PC-9 (cell line): ENCODE measurements at places on chromosomes 5 and 9. TPM values are rescaled to one million over a fixed set of nuclear protein-coding genes. Genes with fewer than 3 reads are reported as not detected.

DNA sequence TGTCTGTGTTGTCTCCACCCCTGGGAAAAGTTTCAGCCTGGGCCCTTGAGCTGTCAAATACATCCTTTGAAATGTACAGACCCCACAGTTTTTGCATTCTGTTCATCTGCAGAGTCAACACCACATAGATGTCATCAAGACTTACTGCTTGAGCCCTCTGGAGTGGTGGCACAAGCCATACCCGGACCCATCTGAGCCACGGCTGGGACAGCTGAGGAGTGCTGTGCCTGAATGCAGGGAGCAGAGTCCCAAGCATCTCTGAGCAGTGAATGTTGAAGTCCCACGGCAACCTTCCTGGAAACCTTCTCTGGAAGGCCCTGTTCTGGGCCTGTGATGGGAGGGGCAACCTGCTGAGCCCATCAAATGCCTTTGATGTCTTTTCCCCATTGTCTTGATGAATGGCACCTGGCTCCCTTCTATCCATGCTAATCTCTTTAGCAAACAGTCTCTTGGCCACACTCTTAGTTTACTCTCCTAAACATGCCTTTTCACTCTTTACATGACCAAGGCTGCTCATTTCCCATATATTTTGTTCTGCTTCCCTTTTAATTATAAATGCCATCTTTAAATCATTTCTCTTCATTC lies 92.5 kb downstream of the ATPSCKMT start:
- no peak for DNase-seq
- no peak overlapping the region for H3K4me3 ChIP-seq
- no peak overlapping the region for H3K27ac ChIP-seq
- H3K36me3 ChIP-seq = no peaks in the 10 kb centered on the region

- no peaks in the 10 kb centered on the region; the same call in 1 of the 2 replicates for H3K27me3 ChIP-seq
- no peak overlapping the region for H3K27ac ChIP-seq
- H3K4me1 ChIP-seq = no peaks in the 10 kb centered on the region
- DNase-seq = no peak
- no peak overlapping the region for H3K4me3 ChIP-seq
Measured at GRCh38 chr9:118577121-118577520, 792.1 kb downstream of the BRINP1 start.

DNA sequence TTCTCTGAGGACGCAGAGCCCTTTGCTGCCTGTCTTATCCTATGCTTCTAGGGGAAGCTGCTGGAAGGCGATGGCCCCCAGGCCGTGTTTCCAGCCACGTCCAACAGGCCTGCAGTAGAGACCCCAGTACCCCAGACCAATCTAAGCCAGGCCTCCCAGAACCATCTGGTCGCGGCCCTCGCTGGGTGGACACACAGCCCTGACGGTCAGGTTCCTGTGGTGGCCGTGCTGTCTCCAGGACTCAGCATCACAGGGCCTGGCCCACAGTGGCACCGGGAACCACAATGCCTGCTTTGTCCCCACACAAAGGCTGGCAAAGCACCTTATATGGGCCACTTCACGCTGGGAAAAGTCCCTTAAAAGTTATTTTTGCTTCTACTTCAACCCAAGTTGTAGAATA lies 44.5 kb downstream of the SEMA4D start:
- no peaks in the 10 kb centered on the region for H3K4me1 ChIP-seq
- no peaks in the 10 kb centered on the region for H3K27me3 ChIP-seq
- H3K27ac ChIP-seq = no peak overlapping the region

GRCh38 chr5:126460459-126460858 lies 37.2 kb downstream of the GRAMD2B start:
- no peaks in the 10 kb centered on the region for H3K27me3 ChIP-seq
- no peaks in the 10 kb centered on the region for H3K4me1 ChIP-seq
- 0 out of 2 replicates have a peak, but pooled peaks cover 2% of the 10 kb centered on the region for H3K36me3 ChIP-seq
- H3K27ac ChIP-seq = no peak overlapping the region
- no peak for DNase-seq
- no peak overlapping the region for H3K4me3 ChIP-seq

DNA sequence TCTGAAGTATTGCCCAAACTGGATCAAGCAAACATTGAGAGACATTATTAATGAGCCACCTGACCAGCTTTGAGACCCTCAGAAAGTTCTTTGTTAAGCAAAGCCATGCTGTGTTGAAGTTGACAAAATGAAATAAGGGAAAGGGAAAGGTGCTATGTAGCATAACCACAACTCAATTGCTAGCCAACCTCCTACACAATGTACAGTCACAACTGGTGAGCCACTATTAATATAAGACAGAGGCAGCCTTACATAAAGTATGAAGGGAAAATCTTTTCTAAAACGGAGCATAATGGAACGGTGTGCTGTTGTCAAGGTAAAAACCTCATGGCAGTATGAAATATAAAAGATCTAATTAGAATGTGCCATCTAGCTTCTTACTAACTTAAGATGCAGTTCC lies 375.8 kb upstream of the ST8SIA4 start:
- no peak overlapping the region for H3K4me3 ChIP-seq
- no peak for DNase-seq
- no peaks in the 10 kb centered on the region for H3K36me3 ChIP-seq
- no peaks in the 10 kb centered on the region for H3K27me3 ChIP-seq
- no peaks in the 10 kb centered on the region for H3K4me1 ChIP-seq
- H3K27ac ChIP-seq = no peak overlapping the region

GRCh38 chr5:142254431-142254830 lies 70.4 kb downstream of the SPRY4 start:
- H3K27ac ChIP-seq = no peak overlapping the region
- H3K27me3 ChIP-seq = no peaks in the 10 kb centered on the region
- DNase-seq = no peak
- no peak overlapping the region for H3K4me3 ChIP-seq
- no peaks in the 10 kb centered on the region for H3K36me3 ChIP-seq

SLC23A1 gene
- 1.9 TPM in 2 replicates for total RNA-seq

DNA sequence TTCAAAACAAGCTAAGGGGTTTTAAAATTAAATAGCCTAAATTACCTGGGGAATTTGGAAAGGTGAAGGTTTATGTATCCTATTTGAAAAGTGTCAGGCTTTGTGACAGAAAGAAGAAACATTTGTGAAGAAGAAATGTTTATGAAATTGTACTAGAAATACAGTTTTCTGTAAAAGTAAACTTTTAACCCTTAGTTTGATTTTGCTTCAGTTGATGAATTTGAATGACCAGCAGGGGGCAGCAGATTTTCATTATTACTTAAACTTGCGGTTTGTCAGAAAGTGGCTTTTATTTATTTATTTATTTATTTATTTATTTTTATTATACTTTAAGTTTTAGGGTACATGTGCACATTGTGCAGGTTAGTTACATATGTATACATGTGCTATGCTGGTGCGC lies 58.1 kb downstream of the NNT start:
- no peaks in the 10 kb centered on the region for H3K4me1 ChIP-seq
- H3K36me3 ChIP-seq = no peaks in the 10 kb centered on the region
- DNase-seq = peak; percentile 25

INSL4 gene
- total RNA-seq = not detected in 2 replicates

ARID3C gene
- not detected in 2 replicates for total RNA-seq

- no peaks in the 10 kb centered on the region for H3K27me3 ChIP-seq
- H3K36me3 ChIP-seq = no peaks in the 10 kb centered on the region
- H3K4me1 ChIP-seq = peaks cover 29% of the 10 kb centered on the region
- DNase-seq = no peak
- H3K4me3 ChIP-seq = no peak overlapping the region
- no peak overlapping the region for H3K27ac ChIP-seq
Measured at GRCh38 chr5:75031366-75031765, 21.0 kb downstream of the GCNT4 start.

- no peak overlapping the region for H3K27ac ChIP-seq
- H3K4me3 ChIP-seq = no peak overlapping the region
Measured at GRCh38 chr5:43075319-43076293, 35.5 kb upstream of the ANXA2R start.

RAI14 gene
- 133 and 145 TPM in 2 replicates for total RNA-seq

PFDN1 gene
- total RNA-seq = 62.7 and 69.1 TPM in 2 replicates

DNA sequence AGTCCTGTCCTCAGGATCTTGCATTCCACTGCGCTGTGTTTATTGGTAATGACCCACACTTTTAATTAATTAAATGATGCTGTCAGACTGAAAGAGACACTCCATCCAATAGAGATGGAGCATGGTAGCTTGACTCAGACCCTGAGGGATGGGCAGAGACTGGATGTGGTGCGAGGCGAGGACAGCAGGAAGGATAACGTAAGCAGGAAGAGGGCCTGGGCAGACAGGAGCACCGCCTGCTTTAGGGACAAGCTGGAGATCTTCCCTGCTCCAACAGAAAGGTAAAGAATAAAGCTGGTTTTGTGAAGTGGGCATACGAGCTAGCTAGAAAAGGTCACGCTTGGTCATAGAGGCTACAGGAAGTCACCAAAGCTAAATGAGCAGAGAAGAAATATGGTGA lies 3.6 kb upstream of the DOCK8 start:
- H3K36me3 ChIP-seq = no peaks in the 10 kb centered on the region
- no peak for DNase-seq
- H3K27ac ChIP-seq = no peak overlapping the region
- H3K4me3 ChIP-seq = no peak overlapping the region

IDNK gene
- 1.7 and 4.6 TPM in 2 replicates for total RNA-seq

CD72 gene
- 3.2 and 4.1 TPM in 2 replicates for total RNA-seq

DNA sequence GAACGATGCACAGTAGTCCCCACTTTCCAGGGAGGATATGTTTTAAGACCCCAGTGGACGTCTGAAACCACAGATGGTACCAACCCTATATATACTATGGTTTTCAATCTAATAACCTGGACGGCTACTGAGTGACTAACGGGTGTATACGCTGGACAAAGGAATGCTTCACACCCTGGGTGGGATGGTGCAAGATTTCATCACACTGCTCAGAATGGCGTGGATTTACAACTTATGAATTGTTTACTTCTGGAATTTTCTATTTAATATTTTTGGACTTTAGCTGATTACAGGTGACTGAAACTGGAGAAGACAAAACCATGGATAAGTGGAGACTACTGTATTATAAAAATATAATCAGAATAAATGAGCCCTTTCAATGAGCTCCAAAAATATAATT lies 147.6 kb upstream of the TRIM32 start:
- H3K4me1 ChIP-seq = no peaks in the 10 kb centered on the region
- no peaks in the 10 kb centered on the region for H3K36me3 ChIP-seq
- H3K4me3 ChIP-seq = no peak overlapping the region
